H7 (cell line): ENCODE measurements at places on chromosomes 2 and 18.

DNA sequence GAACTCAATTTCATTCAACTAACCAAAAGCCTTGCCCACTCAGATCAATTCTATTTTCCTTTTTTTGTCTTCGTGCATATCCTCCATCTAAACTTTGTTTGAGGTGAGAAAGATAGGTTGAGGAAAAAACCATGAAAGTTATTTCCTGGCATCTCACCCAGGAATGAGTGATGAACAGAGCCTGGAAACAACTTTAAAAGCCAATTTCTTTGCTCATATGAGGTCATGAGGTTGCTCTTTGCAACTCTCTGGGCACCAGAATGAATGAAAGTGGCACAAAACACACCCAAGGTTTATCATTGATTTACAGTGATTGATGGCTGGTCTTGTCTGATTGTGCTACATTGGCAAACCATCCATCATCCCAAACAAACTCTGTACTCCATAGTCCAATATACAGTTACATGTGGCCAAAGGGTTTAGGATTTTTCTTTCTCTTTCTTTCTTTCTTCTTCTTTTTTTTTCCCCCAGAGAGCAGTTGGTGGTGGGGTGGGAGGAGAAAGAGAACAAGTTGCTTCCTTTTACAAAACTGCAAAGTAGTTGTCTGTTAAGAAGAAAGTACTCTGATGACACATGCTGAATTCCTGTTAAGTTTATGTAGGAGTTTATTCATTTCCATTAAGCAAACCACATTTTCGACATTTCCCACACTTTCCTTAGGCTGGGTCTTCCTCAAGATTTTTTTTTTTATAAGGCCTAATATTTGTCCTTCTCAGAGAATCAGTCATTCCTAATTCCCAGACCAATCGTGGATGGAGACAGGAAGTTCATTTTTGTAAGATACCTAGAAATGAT, 575.9 kb upstream of the ZEB2 start:
- DNase-seq, result no peak

DNA sequence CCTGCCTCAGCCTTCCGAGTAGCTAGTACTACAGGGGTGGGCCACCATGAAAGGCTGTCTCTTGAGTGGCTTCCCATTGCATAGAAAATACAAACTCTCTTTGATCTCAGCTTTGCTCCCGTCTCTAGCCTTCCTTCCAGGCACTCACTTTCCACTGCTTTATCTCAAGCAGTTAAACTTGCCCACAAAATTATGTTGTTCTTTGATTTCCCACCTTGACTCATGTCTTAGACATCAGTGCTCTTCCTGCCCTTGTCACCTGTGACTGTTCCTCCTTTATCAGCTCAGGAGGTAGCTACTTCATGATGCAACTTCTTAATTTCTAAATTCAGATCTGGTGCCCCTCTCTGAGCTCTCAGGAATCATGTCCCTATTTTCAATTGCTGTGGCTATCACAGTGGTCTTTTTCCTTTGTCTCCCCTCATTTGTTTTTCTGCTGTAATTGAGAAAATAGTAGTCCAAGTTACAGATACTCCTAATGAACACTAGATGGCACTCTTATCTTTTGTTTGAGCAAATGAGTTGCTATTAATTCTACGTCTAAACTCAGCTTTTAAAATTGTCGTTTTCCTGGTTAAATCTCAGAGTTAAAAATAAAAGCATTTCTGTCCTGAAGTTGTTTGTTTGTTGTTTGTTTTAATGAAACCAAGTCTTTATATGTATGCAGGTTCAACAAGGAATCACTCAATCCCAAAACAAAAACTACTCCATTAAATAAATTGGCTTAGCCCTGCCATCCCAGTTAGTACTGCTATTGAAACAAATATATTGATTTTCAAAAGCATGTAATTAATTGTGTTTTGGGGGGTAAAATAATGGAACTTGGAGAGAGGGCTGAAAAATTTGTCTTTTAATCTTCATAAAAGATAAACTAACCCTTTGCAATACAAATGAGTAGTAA, 46.9 kb upstream of the GREB1L start:
- no peak for DNase-seq

DNA sequence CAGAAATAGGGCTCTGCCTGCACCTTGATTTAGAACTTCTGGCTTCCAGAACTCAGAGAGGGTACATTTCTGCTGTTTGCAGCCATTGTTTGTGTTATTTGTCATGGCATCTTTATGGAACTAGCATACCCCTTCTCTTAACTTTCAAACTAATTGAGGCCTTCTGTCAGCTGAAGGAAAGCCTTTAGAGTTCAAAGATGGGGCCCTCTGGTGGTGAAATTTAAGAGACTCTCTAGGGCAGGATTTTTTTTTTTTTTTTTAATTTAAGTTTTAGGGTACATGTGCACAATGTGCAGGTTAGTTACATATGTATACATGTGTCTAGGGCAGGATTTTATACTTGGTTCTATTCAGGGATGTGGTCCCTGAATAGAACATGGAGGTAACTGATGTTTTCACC, 260.6 kb upstream of the LINC00305 start:
- DNase-seq, result no peak

GRCh38 chr18:57664568-57665165, 43.0 kb upstream of the NARS1 start:
- DNase-seq, result no peak

GRCh38 chr2:48845684-48846083, 90.2 kb upstream of the LHCGR start:
- DNase-seq, result no peak
